ENCODE measurements at places on chromosomes 16 and 17.

- DNase-seq, result no peak
Measured at GRCh38 chr17:13600475-13601321, 1.0 kb downstream of the HS3ST3A1 start.

DNA sequence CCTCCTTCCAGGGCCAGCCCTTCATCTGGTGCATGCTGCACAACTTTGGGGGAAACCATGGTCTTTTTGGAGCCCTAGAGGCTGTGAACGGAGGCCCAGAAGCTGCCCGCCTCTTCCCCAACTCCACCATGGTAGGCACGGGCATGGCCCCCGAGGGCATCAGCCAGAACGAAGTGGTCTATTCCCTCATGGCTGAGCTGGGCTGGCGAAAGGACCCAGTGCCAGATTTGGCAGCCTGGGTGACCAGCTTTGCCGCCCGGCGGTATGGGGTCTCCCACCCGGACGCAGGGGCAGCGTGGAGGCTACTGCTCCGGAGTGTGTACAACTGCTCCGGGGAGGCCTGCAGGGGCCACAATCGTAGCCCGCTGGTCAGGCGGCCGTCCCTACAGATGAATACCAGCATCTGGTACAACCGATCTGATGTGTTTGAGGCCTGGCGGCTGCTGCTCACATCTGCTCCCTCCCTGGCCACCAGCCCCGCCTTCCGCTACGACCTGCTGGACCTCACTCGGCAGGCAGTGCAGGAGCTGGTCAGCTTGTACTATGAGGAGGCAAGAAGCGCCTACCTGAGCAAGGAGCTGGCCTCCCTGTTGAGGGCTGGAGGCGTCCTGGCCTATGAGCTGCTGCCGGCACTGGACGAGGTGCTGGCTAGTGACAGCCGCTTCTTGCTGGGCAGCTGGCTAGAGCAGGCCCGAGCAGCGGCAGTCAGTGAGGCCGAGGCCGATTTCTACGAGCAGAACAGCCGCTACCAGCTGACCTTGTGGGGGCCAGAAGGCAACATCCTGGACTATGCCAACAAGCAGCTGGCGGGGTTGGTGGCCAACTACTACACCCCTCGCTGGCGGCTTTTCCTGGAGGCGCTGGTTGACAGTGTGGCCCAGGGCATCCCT is 7.4 kb downstream of the NAGLU start:
- no peak for DNase-seq

DNA sequence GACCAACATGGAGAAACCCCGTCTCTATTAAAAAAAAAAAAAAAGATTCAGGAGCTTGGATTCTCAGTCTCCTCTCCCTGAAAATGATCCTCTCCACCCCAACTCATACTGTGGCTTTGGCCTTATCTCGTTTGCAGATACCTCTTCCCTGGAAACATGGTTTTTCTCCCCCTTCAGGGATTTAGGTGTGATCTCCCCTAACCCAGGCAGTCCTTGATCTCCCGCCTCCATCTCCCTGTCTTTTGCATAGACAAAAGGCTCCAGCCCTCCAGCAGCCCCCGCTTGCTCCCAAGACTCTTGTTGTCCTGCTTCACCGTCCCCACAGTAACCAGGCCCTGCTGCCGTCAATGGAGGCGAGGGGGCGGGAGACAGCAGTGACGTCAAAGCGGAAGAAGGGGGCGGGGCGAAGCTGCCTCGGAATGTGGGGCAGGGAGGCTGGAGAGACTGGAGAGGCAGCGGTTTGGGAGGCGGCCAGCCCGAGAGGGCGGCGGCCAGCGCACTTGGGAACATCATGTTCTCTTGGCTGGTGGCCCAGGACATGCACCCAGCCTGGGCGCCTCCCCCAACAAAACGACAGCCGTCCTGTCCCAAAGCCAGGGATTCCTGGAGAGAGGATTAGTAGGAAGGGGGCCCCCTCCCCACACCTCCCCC is 1.9 kb upstream of the PER1 start:
- peak; percentile 85 for DNase-seq

- DNase-seq, result no peak
Measured at GRCh38 chr16:10744370-10745030, 858 bp downstream of the NUBP1 start.

DNA sequence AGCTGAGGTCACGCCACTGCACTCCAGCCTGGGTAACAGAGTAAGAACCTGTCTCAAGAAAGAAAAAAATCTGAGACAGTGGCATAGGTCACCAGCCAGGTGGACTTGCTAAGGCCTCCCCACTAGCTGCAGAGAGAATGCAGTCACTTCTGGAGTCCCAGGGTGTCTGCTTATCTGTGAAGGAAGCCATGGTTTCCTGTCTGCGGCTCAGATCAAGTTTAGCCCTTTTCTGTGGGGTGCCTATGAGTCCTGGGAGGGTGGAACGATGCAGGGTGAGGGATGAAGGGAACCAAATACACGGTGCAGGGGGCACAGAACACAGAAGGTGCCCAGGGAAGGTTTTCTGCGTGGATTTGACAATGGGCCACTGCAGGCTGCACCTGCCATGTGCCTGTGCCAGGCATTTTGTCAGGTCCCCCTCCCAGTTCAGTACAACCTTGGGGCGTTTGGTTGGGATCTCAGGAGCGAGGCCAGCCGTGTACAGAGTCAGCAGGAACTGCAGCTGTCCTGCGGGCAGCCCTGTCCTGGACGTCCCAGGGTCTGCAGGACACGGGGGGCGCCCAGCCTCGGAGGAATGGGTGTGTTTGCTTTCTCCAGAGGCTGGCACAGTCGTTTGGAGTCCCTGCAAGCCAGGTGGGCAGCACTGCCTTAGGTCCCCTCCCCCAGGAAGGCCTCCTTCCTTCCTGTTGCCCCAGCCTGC is 41.8 kb downstream of the RAB11FIP4 start:
- peak; percentile 21 for DNase-seq

DNA sequence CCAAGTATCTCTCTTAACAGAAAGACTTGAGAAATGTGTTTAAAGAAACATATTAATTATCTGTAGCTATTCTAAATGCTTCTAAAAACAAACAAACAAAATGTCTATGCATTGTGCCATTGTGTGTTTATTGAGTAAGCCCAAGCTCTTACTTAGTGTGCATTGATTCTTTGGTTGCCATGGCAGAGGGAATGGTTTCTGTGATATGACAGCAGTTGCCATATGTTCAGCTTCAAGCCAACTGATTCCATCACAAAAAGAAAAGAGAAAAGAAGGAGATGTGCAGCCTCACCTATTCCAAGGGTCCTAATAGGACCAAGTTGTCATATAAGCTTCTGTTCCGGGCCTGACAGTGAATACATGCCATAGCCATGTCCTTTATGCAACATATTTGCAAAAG is 457.5 kb downstream of the TOX3 start:
- no peak for DNase-seq

DNA sequence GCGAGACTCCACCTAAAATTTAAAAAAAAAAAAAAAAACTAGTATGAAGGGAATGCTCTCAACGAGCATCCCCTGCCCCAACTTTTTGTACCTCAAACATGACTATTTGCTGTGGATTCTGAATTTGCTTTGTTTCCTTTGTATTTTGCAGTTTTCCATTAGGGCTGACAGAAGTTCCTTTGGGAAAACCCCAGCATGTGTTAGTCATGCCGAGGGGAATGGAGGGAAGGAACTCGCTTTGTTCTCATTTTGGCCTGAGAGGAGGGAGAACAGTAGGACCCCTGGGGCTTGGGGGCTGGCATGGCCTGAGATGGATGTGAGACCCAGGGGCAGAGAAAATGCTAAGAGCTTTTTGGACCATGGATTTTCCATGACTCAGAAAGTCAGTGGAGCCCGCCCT is 20.5 kb downstream of the KRT9 start:
- DNase-seq, result no peak

- no peak for DNase-seq
Measured at GRCh38 chr16:67676516-67676915, 9.9 kb downstream of the C16orf86 start.

DNA sequence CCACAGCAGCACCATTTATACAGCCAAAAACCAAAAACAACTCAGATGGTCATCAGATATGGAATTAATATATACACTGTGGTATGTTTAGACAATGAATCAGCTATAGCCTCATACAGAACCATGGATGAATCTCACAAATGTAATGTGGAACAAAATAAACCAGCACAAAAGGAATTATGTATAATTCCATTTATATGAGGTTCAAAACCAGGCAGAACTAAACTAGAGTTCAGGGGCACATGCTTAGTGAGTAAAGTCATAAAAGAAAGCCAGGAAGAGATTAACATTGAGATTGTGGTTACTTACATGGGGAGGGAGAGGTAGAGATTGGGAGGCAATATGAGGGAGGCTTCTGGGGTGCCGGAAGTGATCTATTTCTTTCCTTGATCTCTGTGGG is 231.1 kb downstream of the COPRS start:
- no peak for DNase-seq

- DNase-seq, result no peak
Measured at GRCh38 chr17:75144816-75145512, 9.3 kb downstream of the JPT1 start.

- DNase-seq, result no peak
Measured at GRCh38 chr17:4422864-4423263, 10.9 kb upstream of the SPNS3 start.

DNA sequence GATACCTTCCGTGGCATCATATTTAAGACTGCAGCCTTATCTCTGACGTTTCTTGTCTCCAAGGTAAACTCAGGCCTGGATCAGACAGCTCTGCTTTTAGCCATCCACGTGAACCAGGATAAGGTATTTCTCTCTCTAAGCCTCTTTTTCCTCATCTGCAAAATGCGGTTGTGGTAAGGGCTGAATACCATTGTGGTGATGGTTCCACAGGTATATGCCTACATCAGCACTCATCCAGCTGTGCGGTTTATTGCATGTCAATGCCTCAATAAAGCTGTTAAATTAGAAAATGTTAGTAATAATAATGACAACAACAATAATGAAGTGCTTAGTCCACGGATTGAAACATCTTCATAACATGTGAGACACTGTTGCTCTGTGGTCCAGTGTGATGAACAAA is 104.4 kb downstream of the GRIN2A start:
- DNase-seq, result no peak

DNA sequence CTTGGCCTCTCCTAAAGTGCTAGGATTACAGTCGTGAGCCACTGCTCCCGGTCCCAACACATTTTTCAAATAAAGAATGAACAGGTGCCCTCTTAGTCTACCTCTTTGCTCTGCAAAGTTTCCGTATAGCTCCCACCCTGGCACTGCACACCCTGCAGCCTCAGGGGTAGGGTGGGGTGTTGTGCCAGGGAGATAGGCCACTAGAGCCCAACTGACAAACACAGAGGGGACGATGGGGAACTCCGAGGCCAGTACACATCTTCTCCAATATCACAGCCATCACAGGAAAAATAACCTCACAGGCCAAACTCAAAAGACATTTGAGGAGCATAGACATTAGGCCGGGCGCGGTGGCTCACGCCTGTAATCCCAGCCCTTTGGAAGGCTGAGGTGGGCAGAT is 2.7 kb upstream of the SLC12A4 start:
- DNase-seq, result no peak

GRCh38 chr17:6455321-6455705 is 11.1 kb downstream of the PIMREG start:
- peak; percentile 24 for DNase-seq

DNA sequence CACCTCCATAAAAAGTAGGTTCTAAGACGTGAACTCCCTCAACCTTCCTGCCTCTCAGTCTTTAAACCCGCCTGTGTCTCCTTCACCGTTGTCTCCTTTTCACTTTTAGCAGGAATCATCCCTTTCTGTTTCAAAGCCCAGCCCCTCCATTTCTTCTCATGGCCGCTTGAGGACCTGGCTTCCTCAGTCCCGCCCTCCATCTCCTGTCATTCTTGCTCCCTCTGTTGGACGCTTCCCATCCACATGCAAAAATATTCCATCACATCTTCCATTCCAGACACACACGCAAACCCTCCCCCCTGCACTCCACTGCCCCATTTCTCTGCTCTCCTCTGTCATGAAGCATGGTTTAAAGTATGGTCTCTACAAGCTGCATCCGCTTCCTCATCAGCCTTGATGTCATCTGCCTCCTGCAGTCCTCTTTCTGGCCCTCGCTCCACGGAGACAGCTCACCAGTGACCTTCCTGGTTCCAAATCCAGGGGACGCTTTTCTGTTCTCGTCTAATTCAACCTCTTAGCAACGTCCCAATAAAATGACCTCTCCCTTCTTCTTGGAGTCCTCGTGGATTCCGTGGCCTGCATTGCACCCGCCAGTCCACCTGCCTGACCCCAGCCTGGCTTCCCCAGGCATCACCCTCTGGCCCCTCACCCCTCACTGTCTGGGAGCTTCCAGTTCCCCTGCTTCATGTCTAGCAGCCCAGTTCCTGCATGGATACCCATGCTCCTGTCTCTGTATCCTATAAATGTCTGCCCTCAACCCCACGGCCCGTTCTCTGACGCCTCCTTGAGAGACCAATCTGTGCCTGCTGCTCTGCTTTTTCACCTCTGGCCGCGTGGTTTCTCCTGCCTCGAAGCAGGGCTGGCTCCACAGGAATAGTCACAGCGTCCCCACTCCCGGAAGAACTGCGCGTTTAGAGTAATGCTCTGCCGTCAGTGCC is 26.2 kb downstream of the ANKRD40 start:
- DNase-seq, result no peak

DNA sequence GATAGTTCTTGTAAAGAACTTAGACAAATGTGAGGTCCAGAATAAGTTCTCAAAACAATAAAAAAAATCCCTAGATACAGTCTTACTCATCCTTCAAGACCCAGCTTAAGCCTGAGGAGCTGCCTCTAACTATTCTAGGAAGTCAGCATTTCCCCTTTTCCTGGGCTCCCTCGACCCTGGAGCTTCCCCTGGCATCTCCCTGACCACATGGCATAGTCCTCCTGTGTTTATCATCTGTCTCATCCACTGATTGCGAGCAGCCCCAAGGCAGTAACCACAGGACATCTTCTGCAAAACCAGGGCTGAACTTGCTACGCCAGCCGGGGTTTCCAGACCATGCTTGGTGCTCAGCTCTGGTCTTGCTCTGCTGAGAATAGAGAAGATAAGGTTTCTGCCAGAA is 36.7 kb upstream of the NLRP1 start:
- DNase-seq, result no peak

- DNase-seq, result no peak
Measured at GRCh38 chr16:68360547-68360946, 49.7 kb downstream of the PRMT7 start.

- no peak for DNase-seq
Measured at GRCh38 chr16:82016964-82017363, 5.7 kb upstream of the SDR42E1 start.

GRCh38 chr17:27514595-27515413 is 58.6 kb downstream of the KSR1 start:
- DNase-seq, result no peak

- no peak for DNase-seq
Measured at GRCh38 chr16:17389384-17389783, 81.4 kb downstream of the XYLT1 start.

GRCh38 chr16:73753931-73754330 is 542.7 kb upstream of the PSMD7 start:
- no peak for DNase-seq

DNA sequence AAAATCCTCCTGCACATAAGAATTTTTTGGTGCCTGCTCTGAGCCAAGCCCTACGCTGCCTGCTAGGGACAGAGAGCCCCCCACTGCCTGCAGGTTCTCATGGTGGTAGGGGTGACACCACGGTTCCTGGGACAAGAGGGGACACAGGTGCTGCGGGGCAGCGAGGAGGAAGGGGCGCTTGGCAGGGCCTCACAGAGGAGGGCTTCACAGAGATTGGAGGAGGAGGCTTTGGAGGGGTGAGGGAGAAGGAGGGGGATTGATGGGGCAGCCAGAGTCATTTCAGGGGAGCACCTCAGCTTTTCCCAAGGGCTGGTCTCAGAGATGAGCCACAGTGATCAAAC is 29.8 kb upstream of the GSG1L start:
- no peak for DNase-seq

GRCh38 chr16:70508752-70509151 is 14.6 kb downstream of the COG4 start:
- no peak for DNase-seq

GRCh38 chr17:6078458-6078871 is 8.3 kb downstream of the WSCD1 start:
- DNase-seq, result no peak

- DNase-seq, result no peak
Measured at GRCh38 chr17:17111401-17112393, 69.4 kb downstream of the MPRIP start.

Measured in T-helper 1 cell (primary cell).